A549 (cell line): ENCODE measurements at places on chromosomes 6 and 20.

- DNase-seq = no peak
These were observed 525.4 kb upstream of the RNF217 start for GRCh38 chr6:124436803-124437202.

- DNase-seq = no peak
These were observed 697 bp upstream of the CEP43 start for GRCh38 chr6:166998256-166999144.

DNA sequence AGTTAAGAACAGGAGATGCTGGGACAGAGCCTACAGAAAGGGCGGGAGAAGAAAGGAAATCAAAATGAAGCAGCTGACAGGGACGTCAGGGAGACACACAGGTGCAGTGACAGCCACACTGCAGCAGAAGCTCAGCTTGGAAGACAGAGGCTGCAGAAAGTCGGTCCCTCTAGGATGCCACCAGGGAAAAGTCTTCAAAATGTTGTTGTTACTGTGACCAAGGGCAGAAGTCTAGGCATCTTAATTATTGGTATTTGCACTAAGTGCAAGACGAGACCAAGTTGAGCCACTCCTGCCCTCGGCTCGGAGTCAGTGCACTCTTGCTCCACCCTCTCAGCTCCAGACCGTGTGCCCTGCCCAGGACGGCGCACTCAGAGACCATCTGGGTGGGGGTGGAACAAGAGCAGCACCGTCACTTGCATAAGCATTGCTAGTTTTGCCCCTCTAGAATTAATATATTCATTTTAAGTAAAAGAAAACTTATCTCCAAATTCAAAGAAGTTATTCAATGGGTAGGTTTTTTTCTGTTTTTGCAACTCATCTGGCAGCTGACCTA lies 2.6 kb downstream of the PRR18 start:
- no peak for DNase-seq

- no peak for DNase-seq
These were observed 7.2 kb downstream of the SSTR4 start for GRCh38 chr20:23042270-23042669.

DNA sequence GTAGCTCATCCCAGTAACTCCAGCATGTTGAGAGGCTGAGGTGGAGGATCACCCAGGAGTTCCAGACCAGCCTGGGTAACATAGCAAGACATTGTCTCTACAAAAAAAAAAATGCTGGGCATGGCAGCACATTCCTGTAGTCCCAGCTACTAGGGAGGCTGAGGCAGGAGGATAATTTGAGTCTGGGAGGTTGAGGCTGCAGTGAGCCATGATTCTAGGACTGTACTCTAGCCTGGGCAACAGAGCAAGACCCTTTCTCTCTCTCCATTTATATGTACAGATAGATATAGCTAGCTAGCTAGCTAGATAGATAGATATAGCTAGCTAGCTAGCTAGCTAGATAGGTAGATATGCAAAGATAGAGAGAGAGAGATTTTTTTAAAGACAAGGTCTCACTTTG lies 20.4 kb downstream of the ILRUN start:
- no peak for DNase-seq

GRCh38 chr6:106460481-106460880 lies 100.0 kb downstream of the CRYBG1 start:
- DNase-seq = no peak

- peak; percentile 50 for DNase-seq
These were observed 36.1 kb downstream of the SERAC1 start for GRCh38 chr6:158131926-158132325.

DNA sequence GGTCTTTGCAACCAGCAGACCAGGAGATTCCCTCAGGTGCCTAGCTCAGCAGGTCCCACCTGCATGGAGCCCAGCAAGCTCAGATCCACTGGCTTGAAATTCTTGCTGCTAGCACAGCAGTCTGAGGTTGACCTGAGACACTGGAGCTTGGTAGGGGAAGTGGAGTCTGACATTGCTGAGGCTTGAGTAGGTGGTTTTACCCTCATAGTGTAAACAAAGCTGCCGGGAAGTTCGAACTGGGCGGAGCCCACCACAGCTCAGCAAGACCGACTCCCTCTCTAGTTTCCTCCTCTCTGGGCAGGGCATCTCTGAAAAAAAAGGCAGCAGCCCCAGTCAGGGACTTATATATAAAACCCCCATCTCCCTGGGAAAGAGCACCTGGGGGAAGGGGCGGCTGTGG lies 34.3 kb downstream of the PRSS35 start:
- no peak for DNase-seq

- DNase-seq = no peak
These were observed 13.7 kb upstream of the RTF2 start for GRCh38 chr20:56454754-56455153.

- no peak for DNase-seq
These were observed 74.9 kb downstream of the BFSP1 start for GRCh38 chr20:17456279-17456678.

GRCh38 chr6:6503191-6503590 lies 85.3 kb upstream of the LY86 start:
- no peak for DNase-seq

DNA sequence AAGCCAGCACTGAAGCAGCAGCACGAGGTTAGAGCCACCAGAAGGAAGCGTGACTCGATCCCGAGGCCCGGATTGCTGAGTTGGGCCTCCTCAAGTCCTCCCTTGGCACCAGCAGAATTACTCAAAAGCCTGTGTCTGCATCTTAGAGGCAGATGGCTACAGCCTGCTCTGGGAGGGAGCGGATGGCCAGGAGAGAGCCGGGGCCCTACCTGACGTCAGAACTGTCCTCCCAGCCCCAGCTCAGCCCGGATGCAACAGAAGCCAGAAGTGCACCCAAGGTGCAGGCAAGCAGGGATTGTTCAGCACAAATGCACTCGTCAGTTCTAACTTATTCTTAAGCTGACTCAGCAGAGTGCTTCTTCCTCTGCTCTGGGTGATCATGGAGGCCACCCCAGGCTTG lies 155.5 kb upstream of the RPS6KA2 start:
- no peak for DNase-seq

DNA sequence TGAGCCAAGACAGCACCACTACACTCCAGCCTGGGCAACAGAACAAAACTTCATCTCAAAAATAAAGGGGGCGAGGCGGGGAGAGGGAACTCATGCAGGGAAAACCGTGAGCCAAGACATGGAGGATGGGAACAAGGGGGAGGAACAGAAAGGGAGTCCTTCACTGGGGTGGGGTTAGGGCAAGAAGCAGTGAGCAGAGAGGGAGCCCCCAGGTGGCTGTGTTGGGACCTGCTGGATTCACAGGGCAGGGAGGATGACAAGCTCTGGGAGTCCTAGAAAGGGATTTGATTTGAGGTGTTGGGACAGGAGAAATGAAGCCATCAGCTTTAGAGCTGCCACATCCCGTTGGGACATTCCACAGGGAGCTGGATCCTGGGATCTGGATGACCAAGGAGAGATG lies 90.6 kb upstream of the TOP1 start:
- peak; percentile 12 for DNase-seq

- DNase-seq = peak; percentile 60
These were observed 394 bp downstream of the AKAP12 start for GRCh38 chr6:151240036-151240685.

- DNase-seq = no peak
These were observed 16.7 kb upstream of the PDYN start for GRCh38 chr20:2010533-2010932.

- no peak for DNase-seq
These were observed 299.0 kb downstream of the DOK5 start for GRCh38 chr20:54774426-54774825.

- no peak for DNase-seq
These were observed 101.7 kb downstream of the TSHZ2 start for GRCh38 chr20:53073636-53074415.

DNA sequence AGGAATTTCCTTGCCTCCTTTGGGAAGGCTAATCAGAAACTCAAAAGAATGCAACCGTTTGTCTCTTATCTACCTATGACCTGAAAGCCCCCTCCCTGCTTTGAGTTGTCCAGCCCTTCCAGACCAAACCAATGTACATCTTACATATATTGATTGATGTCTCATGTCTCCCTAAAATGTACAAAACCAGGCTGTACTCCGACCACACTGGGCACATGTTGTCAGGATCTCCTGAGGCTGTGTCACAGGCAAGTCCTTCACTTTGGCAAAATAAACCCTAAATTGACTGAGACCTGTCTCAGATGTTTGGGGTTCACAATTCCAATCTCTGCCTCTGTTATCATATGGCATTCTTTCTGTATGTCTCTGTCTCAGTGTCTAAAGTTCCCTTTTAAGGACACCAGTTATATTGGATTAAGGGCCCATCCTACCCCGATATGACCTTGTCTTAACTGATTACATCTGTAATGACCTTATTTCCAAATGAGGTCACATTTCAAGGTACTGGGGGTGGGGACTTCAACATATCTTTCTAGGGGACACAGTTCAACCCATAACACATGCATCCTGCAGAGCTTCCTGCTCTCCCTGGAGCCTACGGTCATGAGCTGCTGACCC lies 513.5 kb upstream of the JARID2 start:
- no peak for DNase-seq

- no peak for DNase-seq
These were observed 41.8 kb downstream of the SF3B5 start for GRCh38 chr6:144053601-144054000.

DNA sequence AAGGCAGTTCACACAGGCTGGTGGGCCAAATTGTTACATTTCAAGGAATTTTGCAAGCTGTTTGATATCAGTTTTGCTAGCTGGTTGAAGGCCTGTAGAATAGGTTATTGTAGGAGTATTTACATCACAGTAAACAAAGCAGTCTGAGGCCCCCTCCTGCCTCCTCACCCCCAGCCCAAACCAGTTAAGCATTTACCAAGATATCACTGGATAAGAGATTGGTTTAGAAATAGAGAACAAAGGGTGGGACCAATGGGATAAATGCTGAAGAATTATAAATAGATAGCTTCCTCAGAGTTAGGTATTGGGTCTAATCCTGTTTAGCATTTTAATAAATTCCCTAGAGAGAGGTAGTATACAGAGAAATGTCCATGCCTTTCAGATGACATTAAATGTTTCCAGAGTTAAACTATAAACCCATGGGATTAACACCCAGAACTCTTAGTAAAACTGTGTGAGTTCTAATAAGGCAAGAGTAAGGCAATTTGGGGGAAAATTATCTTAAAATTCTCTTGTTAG lies 2.3 kb upstream of the PHACTR2 start:
- no peak for DNase-seq

GRCh38 chr6:40386200-40386599 lies 201.0 kb downstream of the LRFN2 start:
- no peak for DNase-seq

DNA sequence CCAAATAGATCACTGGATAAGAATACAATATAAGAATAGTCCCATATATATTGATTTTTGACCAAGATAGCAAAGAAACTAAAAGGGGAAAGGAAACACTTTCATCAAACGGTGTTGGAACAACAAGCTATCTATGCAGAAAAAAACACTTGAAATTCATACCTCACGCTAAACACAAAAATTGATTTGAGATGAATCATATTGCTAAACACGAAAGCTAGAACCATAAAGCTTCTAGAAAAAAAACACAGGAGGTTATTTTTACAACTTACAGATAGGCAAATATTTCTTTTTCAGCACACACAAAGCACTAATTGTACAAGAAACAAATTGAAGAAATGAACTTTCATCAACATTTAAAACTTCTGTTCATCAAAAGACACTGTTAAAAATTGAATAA lies 36.7 kb upstream of the TMEM14A start:
- DNase-seq = no peak

DNA sequence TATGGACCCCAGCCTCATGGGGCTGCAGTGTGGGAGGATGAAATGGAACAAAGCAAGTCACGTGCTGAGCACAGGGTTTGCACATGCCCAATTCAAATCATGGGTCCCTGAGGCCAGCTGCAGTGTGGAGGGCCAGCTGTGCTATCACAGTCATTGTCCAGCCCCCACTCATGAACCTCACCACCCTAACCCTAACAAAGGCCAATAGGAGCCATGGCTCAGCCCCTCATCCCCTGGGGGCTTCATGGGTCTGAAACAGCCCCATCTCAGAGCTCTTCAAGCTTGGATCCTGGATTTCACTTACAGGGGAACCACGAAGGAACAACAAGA lies 125.6 kb upstream of the MAFB start:
- no peak for DNase-seq

- DNase-seq = no peak
These were observed 1.9 kb downstream of the SLCO4A1 start for GRCh38 chr20:62644044-62644795.

- no peak for DNase-seq
These were observed 352.6 kb downstream of the RIMS1 start for GRCh38 chr6:72238900-72239299.

- DNase-seq = no peak
These were observed 636.5 kb upstream of the PTCHD4 start for GRCh38 chr6:48747471-48747870.
